ENCODE measurements at places on chromosomes 11 and 22.
A peak's percentile ranks its signal among the peaks of the same experiment; 100 is the strongest.

DNA sequence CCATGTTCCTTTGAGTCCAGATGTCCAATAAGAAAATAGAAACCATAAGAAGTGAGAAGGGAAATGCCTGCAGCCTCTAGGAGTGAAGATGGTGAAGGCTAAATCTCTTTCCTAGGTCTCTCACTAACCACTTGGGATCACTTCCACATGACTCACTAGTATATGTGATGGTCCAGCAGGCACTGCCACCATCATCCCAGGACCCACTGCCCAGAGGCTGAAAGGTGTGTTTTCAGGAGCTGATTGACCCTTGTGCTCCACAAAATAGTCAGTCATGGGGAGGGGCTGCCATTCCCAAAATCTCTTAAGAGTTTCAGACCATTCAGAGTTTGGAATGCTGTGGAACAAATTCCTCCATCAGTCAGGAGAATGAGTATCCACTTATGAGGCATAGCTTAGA is 22.9 kb downstream of the UBASH3B start:
- no peak for DNase-seq

- DNase-seq, result no peak
Observed at GRCh38 chr11:83819931-83820549, 533.9 kb upstream of the CCDC90B start.

DNA sequence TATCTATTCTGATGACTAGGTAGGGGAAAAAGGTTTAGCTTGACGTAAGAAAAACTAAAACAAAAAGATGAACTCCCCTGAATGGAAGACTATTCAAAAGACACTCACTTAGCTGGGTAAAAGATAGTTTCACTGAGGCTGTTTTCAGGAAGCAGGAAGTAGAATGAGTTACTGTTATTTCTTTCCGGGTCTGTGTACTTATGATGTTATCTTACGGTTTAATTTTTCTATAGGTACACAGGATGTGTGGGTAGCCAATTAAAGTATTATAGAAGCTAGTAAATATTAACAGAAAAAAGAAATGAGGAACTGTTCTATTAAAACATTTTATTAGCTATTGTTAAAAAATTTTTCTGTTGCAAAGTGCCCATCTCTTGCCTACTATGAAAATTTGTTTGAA is 45.8 kb upstream of the MMP7 start:
- no peak for DNase-seq

- no peak for DNase-seq
Observed at GRCh38 chr11:123330471-123330870, 99.6 kb upstream of the GRAMD1B start.

GRCh38 chr11:125535585-125535984 is 33.7 kb upstream of the EI24 start:
- DNase-seq, result no peak

- DNase-seq, result no peak
Observed at GRCh38 chr11:60292145-60292544, 11.7 kb downstream of the MS4A4A start.

DNA sequence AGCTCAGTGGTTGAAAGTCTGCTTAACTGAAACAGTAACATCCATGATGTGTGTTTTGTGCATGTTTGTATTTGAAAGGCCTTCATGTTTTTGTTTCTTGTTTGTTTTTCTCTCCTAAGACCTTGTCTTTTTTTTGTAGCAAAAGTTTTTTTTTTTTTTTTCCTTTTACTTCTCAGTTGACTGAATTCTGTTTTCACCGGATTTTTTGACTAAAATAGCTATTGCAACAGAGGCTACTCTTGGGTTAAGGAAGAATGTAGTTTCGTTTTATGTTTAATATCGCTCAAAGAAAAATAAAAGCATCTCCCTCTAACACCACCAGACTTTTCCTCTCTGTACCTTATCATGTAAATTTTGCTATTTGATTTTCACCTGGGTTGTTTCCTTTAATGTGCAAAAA is 15.1 kb downstream of the APOL6 start:
- no peak for DNase-seq

- DNase-seq, result no peak
Observed at GRCh38 chr22:46084376-46084775, 66.0 kb upstream of the PPARA start.

DNA sequence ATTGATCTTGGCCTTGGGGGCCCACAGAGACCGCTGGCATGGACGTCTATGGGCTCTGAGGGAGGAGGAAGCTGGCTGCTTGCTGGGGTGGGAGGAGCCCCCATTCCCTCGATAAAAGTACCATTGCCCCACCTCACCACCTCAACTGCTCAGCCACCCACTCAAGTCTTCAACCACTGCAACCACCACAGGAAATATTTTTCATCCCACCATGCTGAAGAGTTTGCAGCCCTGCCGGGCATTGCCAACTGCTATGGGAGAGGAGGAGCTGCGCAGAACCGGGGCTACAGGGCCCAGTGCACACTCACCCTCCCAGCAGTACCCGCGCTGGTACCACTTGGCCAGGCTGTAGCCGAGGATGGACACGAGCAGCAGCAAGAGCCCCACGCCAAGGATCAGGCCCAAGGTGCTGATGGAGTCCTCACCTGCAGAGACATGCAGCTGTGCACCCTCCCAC is 29.2 kb downstream of the IL10RA start:
- DNase-seq, result no peak

GRCh38 chr11:80330264-80330663 is 889.4 kb upstream of the TENM4 start:
- no peak for DNase-seq

DNA sequence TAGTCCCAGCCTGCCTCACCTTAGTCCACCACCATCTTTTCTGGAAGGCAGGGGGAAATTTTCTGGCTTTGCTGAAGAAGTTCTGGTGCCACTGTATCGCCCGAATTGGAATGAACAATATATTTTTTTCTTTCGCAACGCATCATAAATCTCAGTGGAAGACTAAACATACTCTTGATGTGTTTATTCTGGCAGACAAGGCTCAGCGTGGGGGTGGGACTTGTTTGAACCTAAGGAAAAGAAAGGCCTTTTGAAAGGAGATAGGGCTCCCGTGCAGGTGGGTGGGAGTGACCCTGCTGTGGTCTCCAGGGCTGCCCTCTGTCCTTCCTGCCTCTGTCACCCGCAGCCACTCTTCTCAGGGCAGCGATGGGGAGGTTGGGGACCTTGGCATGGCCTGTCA is 42.5 kb downstream of the CD82 start:
- no peak for DNase-seq

GRCh38 chr11:15968461-15969130 is 387.8 kb downstream of the SOX6 start:
- DNase-seq, result no peak

DNA sequence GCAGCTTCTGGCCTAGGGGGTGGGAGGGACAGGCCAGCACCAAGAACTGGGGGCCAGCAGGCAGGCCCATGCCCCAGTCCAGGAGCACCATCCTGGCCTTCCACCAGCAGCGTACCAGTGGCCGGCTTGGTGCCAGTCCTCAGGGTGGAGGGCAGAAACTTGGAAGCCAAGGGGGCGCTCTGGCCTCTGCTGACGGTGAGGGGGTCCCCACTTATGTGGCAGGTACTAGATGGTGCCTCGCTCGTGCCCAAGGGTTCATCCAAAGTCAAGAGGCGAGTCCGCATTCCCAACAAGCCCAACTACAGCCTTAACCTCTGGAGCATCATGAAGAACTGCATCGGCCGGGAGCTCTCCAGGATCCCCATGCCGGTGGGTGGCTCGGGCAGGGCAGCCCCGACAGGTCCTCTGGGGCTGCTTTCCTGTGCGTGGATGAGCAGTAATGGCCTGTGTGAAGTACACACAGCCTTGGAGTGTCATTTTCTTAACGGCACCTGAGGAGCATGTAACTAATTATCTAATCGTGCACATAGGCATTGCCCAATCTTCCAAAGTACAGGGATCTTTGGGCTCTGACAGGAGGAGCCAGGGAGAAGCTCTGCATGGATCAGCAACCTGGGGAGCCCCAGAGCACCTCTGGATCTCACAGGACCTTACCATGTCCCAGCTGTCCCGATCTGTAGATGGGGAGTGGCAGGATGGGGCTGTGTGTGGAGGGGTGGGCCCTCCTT is 79.1 kb downstream of the MORC2 start:
- DNase-seq, result no peak

GRCh38 chr22:25777870-25778269 is 35.9 kb downstream of the MYO18B start:
- DNase-seq, result no peak

GRCh38 chr11:27551127-27551526 is 44.6 kb upstream of the LIN7C start:
- DNase-seq, result no peak

GRCh38 chr11:74311352-74311926 is at the start of gene P4HA3:
TSS of gene P4HA3 (minus strand) at chr11:74311640. CDS start at chr11:74311611, 29 bp downstream.
- peak; percentile 66 for DNase-seq

DNA sequence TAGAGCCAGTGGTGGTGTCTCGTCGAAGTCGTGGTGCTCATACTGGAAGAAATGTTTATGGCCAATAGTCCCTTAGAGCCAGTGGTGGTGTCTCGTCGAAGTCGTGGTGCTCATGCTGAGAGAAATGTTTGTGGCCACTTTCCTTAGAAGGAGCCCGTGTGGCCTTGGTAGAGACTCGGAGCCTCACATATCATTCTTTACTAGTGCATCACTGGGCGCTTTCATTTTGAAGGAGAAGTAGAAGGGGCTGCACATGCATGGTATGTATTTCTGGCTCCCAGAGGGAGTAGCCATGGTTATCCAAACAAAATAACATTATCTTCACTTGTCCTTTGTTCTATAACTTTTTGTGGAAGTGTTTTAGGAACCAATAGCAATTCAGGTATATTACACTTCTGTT is 69.5 kb downstream of the JAM3 start:
- no peak for DNase-seq

GRCh38 chr11:33690290-33691065 is 10.1 kb downstream of the C11orf91 start:
- DNase-seq, result peak; percentile 90

- DNase-seq, result no peak
Observed at GRCh38 chr11:47175746-47176327, 842 bp downstream of the ARFGAP2 start.

DNA sequence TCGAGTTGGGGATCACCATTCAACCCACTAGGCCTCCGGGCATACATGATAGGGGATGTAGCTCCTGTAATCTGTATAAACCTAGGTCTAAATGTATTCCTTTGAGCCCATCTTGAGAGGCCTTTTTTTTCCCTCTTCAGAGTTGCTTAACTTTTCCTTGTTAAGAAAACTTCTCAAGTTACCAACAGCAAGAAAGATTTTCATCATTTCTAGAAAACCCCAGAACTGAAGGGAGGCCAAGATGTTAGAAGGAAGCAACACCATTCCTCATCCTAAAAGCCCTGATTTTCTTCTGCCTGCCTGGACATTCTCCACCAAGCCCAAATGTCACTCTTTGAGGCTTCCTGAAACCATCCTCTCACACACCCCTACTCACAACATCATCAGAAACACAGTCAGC is 79.4 kb downstream of the TMPRSS5 start:
- no peak for DNase-seq

GRCh38 chr11:46557684-46558151 is 36.1 kb downstream of the AMBRA1 start:
- no peak for DNase-seq

DNA sequence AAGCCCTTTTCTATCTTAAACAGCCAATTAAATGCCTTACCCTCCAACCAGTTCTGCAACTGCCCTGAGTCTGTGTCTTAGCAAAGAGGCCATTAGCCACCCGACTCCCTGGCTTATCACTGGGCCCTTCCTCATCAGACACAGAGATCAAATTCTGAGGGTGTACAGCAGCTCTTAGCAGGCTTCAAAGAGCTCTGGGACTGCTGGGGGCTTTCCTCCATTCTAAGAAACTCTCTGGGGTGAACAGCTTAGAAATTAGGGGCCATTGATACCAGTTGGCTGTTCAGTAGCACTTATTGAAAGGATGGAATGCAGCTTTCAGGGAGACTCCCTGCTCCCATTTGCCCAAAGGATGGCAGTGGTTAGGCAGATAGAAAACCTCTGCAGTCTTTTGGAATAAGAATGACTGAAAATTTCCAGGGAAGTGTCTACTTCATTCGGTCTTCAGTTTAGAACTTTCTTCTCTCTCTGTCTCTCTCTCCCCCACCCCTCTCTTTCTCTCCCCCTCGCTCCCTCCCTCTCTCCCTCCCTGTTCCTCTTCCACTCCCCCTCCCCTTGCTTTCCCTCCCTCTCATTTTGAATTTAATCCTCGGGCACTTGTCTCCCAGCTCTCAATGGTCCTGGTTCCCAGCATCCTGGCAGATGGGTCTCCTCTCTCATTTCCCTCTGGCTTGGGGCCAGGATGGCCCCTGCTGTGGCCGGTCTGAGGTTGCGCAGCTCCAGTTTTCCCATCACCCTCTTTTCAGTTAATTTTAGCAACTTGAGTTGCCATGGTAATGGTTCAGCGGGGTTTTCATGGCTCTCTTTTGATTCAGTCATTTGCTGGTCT is 76.4 kb downstream of the COMMD9 start:
- DNase-seq, result no peak

DNA sequence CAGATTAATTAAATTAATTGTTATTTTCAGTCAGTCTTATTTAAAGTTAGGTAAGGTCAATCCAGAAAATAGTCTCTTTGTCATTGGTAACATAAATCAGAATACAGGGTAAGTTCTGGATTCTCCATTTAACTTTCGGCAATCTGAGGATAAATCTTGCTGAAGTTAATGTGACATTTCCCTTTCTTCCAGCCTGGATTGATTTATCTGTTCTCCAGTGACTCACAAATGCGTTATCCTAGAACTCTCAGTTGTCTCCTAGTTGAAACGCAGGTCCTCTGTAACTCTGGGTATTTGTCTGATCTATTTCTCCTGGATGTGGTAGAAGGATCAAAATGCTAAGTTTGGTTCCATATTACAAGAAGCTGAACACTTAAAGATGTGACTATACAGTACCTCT is 21.0 kb downstream of the OR51E1 start:
- no peak for DNase-seq

GRCh38 chr11:72358466-72359405 is 75.6 kb downstream of the CLPB start:
- DNase-seq, result no peak

GRCh38 chr11:27545946-27546345 is 39.4 kb upstream of the LIN7C start:
- DNase-seq, result no peak

DNA sequence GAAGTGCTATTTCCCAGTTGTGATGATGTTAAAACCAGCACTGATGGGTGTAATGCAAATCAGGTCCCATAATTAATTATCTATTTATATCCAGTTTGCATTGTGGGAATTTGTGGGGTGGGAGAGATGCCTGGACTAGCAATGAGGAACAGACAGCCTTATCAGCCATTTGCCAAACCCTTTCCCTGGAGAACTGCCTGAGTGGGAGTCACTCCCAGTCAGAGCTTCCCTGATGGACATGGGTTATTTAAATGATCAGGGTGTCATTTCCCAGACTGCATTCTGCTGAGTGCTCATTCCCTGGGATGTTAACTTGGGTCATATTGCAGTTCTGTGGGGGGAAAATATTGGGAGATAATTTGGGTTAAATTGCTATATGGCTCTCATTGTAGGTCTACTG is 168.5 kb downstream of the NAV2 start:
- DNase-seq, result no peak
